ENCODE measurements at places on chromosomes 2 and 18.

- no peak for DNase-seq
Observed at GRCh38 chr18:78627551-78628346, 351.9 kb upstream of the SALL3 start.

GRCh38 chr2:171726847-171727450, 39.7 kb downstream of the DYNC1I2 start:
- no peak for DNase-seq

DNA sequence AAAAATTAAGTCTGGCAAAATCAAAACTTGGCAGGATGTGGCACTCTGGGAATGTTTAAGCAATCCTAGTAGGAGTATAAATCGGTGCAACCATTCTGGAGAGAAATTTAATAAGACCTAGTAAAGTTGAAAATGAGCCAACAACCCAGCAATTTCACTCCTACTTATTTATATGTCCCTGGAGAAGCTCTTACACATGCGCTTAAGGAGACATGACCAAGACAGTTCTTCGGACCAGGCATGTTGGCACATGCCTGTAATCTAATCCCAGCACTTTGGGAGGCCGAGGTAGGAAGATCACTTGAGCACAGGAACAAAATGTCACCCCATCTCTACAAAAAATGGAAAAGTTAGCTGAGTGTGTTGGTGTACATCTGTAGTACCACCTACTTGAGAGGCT, 374.6 kb upstream of the LYPD1 start:
- no peak for DNase-seq

GRCh38 chr18:31931163-31931885, 11.6 kb downstream of the TRAPPC8 start:
- no peak for DNase-seq

- no peak for DNase-seq
Observed at GRCh38 chr2:235719146-235719942, 225.5 kb downstream of the AGAP1 start.

DNA sequence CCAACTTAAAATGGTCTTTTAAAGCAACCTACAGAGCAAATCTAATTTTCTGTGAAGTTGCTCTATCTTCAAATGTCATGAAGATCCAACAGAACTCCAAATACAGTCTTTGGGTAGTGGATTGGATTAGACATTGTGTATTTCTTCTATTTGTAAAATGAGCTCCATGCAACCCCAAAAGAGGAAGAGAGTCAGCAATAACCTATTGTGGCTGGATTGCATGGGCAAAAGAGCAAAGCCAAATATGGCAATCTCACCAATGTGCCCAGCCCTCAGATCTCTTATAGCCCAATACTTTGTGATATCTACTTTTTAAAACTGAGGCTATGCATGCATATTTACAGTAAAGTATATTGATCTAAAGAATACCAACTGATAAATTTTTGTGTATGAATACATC, 146.3 kb downstream of the TXNL1 start:
- DNase-seq: no peak

DNA sequence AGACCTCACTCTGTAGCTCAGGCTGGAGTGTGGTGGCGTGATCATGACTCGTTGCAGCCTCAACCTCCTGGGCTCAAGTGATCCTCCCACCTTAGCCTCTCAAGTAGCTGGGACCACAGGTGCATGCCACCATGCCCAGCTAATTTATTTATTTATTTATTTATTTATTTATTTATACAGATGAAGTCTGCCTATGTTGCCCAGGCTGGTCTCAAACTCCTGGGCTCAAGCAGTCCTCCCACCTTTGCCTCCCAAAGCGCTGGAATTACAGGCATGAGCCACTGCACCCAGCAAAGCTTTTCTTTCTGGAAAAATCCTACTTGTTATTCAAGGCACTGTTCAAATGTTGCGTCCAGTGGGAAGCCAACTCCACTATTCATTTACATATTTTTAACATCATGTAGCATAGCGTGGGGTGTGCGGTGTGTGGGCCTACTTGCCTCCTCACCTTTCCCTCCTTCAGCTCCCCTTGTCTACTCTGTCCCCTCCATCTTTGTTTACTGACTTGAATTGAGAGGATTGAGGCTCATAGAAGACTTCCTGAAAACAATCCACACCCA, 6.8 kb upstream of the RHOB start:
- no peak for DNase-seq

DNA sequence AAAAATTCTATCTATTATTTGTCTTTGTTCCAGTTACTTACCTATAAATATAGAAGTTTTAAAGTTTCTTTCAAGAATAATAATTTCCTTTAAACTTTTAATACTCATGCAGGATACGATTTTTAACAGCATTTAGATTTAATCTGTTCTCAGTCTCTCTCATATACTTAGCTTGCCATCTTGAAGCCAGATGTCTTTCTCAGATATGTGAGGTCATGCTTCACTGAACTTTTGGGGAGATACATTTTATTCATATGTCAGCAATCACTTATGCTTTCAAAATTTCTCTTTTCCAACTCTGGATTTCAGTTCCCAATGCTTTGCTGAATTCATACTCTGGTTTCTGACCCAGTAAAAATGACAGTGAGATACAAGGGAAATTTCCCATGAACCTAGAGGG, 66.5 kb upstream of the CCDC178 start:
- no peak for DNase-seq

GRCh38 chr2:236208019-236208926, 40.1 kb upstream of the GBX2 start:
- no peak for DNase-seq

- DNase-seq: no peak
Observed at GRCh38 chr18:56873441-56874140, 222.4 kb downstream of the WDR7 start.

- DNase-seq: no peak
Observed at GRCh38 chr2:232696609-232697058, 497 bp upstream of the GIGYF2 start.

- DNase-seq: no peak
Observed at GRCh38 chr18:36786686-36787085, 42.1 kb downstream of the TPGS2 start.

DNA sequence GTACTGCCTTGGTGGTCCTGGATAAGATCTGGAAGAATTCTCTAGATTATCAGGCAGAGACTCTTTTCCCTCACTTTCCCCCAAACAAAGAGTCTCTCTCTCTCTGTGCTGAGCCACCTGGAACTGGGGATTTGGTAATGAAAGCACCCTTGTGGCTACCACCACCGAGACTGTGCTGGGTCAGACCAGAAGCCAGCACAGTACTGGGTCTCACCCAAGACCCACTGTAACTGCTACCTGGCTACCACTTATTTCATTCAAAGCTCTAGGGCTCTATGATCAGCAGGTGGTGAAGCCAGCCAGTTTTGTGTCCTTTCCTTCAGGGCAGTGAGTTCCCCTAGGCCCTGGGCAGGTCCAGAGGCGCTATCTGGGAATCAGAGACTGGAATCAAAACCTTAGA, 269.6 kb upstream of the CWC22 start:
- DNase-seq: no peak

GRCh38 chr18:26540043-26540628, 8.2 kb downstream of the KCTD1 start:
- no peak for DNase-seq

DNA sequence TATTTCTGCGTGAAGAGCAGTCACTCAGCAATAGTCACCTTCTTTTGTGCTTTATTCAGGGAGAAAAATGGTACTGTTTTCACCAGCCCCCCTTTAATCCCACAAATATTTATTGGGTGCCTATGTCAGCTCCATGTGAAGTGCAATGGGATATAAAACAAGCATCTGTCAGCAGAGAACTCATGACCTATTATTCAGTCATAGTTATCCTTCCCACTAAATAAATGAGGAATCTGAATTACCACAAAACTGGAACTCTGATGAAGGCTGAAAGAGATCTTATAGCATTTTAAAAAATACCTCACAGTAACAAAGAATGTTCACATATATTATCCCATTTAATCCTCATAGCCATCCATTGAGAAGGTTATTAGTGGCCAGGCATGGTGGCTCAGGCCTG, 45.8 kb downstream of the DHX57 start:
- no peak for DNase-seq

DNA sequence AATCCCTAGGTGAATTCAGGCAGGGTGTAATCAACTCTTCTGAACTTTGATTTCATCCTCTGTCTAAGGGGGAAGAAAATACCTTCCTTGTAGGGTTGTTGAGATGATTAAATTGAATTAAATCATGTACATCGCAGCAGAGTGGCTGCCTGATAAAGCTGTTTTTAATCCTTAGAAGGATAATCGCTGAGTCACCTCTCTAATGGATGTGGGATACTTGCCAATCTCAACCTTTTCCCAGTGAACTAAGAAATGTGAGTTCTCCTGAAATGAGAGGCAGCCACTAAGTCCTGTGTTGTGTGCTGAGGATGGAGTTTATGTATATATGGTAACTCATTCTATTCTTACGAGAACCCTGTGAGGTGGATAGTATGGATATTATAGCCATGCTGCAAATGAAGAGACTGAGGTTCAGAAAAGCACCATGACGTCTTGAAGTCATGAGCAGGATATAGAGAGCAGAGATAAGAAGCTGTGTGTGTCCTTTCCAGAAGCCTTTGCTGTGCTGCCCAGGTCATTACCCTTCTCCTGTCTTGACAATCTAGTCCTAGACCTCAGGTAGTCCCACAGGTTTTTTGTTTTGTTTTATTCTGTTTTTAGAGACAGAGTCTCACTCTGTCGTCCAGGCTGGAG, 93.3 kb downstream of the HNRNPLL start:
- no peak for DNase-seq

DNA sequence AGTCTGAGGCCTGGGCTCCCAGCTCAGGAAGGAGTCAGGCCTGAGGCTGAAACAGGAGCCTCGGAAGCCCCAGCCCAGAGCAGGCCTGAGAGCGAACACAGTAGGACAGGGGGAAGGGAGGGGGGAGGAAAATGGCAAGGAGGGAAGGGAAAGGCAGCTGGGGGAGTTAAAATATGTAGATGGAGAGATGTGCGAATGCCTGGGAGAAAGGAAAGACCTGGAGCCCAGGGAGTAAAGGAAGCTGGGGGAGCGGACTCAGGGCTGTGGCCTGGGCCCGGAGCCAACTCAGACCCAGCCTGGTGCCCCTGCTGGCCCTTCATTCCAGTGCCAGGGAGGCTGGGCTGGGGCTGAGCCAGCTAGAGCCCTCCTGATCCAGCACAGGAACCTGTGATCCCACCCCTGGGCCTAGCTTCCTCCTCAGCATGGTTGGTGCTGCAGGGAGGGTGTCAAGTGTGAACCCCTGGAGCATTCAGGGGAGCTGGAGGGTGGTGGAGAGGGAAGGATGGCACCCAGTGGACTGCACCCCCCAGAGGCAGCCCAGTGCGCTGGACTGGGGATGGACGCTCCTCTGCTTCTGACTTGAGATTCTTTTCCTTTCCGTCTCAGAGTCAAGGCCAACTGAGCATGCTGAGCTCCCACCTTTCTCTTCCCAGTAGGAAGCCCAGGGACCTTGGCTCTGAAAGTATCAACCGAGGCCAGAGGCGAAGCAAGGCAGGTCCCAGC, 46.3 kb downstream of the EMX1 start:
- DNase-seq: no peak

GRCh38 chr2:98348066-98348561, 1.9 kb downstream of the CNGA3 start:
- no peak for DNase-seq

GRCh38 chr2:33100921-33101320, 154.2 kb downstream of the LTBP1 start:
- DNase-seq: no peak

GRCh38 chr2:226023383-226023782, 623.9 kb downstream of the NYAP2 start:
- DNase-seq: no peak

DNA sequence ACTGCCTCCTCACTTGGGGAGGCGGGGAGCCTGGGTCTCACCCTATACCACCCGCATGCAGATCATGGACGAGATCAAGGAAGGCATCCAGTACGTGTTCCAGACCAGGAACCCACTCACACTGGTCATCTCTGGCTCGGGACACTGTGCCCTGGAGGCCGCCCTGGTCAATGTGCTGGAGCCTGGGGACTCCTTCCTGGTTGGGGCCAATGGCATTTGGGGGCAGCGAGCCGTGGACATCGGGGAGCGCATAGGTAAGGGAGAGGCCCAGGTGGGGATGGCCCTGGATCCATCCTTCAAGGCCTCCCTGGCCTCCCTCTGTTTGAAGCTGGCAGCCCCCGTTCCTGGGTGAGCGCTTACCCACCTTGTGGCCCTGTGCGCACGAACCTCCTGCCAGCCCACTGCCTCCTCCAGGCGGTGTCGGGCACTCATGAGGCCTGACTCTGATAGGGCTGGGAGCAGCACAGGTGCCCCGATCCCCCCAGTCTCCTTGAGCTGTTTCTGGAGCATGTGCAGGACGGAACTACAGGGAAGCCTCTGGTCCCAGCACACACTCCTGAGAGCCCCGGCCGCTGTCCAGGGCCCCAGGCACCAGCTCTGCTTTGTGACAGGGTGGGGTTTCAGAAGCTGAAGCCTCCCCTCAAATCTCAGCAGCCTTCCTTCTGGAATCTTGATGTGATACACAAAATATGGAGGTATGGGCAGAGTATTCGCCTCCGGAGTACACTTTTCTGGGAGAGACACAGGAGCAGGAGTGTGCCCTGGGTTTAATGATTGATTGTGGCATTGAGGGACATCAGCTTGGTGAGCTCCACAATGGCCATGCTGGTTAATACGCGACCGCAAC, 708 bp downstream of the AGXT start:
- no peak for DNase-seq

GRCh38 chr2:56688661-56689060, 504.9 kb downstream of the CCDC85A start:
- no peak for DNase-seq

- no peak for DNase-seq
Observed at GRCh38 chr2:79511320-79511951, 1.4 kb upstream of the CTNNA2 start.

GRCh38 chr2:135299658-135300244, 231.3 kb downstream of the ZRANB3 start:
- no peak for DNase-seq

DNA sequence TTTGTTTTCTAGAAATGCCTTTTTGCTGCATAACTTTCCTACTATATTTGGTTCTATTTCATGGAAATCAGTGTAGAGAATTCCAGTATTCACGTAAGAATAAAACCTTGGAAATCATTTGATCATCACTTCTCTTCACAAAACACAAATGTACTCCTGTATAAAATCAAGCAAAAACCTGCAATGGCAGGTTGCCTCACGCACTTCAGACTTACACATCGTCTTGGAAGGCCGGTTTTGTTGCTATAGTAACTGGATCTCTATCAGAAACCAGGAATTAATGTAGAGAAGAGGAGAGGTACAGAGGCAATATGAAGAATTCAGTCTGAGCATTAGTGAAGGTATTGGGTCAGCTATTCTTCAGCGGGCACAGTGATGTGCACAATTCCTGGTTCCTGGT, 370.7 kb upstream of the CYRIA start:
- DNase-seq: no peak

GRCh38 chr2:200670313-200670712, 84.5 kb downstream of the AOX1 start:
- DNase-seq: no peak

- no peak for DNase-seq
Observed at GRCh38 chr18:35553300-35553699, 28.2 kb upstream of the GALNT1 start.

- DNase-seq: no peak
Observed at GRCh38 chr2:152924219-152924618, 205.8 kb downstream of the ARL6IP6 start.
